Frontal cortex (tissue), 4 donors: ENCODE measurements at places on chromosomes 5 and 9.

- no peak for DNase-seq
Measured at GRCh38 chr5:136203303-136203922, 10.5 kb upstream of the SMIM32 start.

DNA sequence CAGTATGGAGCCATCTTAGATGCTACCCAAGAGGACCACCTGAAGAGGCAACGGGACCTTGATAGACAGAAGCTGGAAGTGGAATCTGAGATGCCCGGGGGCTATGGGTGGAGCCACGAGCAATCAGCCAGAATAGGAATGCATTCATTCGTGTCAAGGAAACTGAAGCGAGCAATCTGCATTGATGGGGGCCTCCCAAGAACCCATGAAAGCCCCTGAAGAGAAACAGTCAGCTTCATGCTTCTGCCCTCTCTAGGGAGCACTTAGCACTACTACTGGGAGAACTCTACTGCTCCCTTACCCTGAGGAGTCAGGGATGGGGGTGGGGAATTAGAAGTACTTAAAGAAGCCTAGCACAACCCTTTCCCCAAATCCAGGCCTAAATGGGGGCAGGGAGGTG is 51.9 kb upstream of the TCERG1 start:
- no peak for DNase-seq

GRCh38 chr5:143536364-143536763 is 132.9 kb upstream of the NR3C1 start:
- DNase-seq = no peak

DNA sequence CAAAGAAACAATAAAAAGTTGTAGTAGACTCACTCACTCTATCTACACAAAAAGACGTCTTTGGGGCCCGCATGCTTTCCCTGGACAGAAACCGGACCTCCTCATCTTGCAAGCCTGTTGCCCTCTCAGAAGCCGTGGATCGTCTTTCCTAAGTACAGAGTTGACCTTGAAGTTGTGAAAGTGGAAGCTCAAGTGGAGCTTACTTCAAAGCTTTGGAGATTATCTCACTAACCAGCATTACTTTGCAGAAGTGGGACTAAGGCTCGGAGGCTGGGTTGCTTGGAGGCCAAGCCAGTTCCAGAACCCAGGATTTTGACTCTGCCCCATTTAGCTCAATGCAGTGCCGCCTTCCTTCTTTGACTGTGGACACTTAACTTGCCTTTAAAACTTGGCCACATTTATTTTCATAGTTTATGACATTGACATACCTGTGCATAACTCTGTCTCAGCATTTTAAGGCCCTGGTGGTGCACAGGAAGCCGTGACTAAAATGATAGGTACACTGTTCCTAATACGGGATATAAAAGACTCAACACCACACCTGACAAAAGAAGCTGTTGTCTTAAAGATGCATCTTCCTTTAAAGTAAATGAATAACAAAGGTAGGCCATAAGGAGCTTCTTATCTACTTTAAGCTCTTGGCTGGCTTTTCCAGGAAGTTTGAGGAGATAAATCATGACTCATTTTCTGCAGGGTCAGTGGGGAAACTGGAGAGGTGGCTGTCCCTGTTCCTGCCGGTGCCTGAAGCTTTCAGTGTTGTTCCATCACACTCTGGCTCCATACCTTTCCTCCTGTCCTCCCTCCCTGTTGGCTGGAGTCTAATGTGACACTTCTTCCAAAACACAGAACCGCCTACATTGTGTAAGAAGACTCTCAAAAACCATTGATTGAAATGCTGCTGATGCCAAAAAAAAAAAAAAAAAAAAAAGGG is 10.7 kb downstream of the SLC25A25 start:
- DNase-seq = no peak
